Endothelial cell (in vitro differentiated cells): ENCODE measurements at places on chromosomes 16 and 17. TPM values are rescaled to one million over a fixed set of nuclear protein-coding genes. Genes with fewer than 3 reads are reported as not detected.

Gene KLHL10
- total RNA-seq = not detected

Gene RASL10B
- 1.7 TPM for total RNA-seq

Gene CENPX
- 42.9 TPM for total RNA-seq

Gene TRIM72
- 0.18 TPM for total RNA-seq

Gene DHRS7C
- 0.31 TPM for total RNA-seq

Gene CTRB1
- total RNA-seq = not detected

Gene JPT1
- total RNA-seq = 115 TPM

Gene HOXB5
- total RNA-seq = 0.59 TPM

Gene TBC1D3G
- not detected for total RNA-seq

Gene ACE
- total RNA-seq = 44.8 TPM

Gene FBXL20
- total RNA-seq = 26.6 TPM

Gene PPP1R1B
- total RNA-seq = not detected

Gene KRTAP2-3
- total RNA-seq = not detected

Gene PLLP
- 3.3 TPM for total RNA-seq

Gene DOC2B
- total RNA-seq = 0.33 TPM

Gene MPV17L
- 0.26 TPM for total RNA-seq

Gene IL17C
- total RNA-seq = 0.26 TPM

Gene RCVRN
- total RNA-seq = not detected

Gene SERPINF2
- 0.56 TPM for total RNA-seq

Gene DNASE1L2
- total RNA-seq = 1.0 TPM

Gene PARD6A
- total RNA-seq = 1.2 TPM

Gene ABCA9
- total RNA-seq = 0.23 TPM

Gene HOXB4
- 6.5 TPM for total RNA-seq

Gene AANAT
- not detected for total RNA-seq

Gene HIGD1B
- total RNA-seq = not detected

Gene TK1
- 23.8 TPM for total RNA-seq

Gene ABHD15
- 1.7 TPM for total RNA-seq

Gene POLR3K
- total RNA-seq = 11.9 TPM

Gene GPR142
- total RNA-seq = 0.18 TPM

Gene NACA2
- total RNA-seq = not detected

Gene FLYWCH1
- total RNA-seq = 50.8 TPM

Gene PDE6G
- total RNA-seq = 1.1 TPM

Gene CA7
- total RNA-seq = not detected

Gene SHISA6
- not detected for total RNA-seq

Gene IKZF3
- not detected for total RNA-seq

Gene TPSAB1
- total RNA-seq = not detected

Gene ASPHD1
- total RNA-seq = 3.0 TPM

Gene RAMP2
- 630 TPM for total RNA-seq

Gene SMIM36
- total RNA-seq = not detected

Gene DLX4
- total RNA-seq = 0.36 TPM

Gene OTOP2
- total RNA-seq = not detected

Gene DPEP3
- not detected for total RNA-seq

Gene LGALS9B
- total RNA-seq = not detected
